ENCODE measurements at places on chromosomes 12 and 14.

GRCh38 chr12:24903329-24904088 is 45.4 kb downstream of the BCAT1 start:
- no peak for DNase-seq

- DNase-seq, result no peak
Measured at GRCh38 chr14:101234999-101235334, 326.3 kb upstream of the DIO3 start.

GRCh38 chr14:52888839-52889838 is 61.7 kb downstream of the FERMT2 start:
- no peak for DNase-seq

- no peak for DNase-seq
Measured at GRCh38 chr12:13154027-13154538, 42.4 kb upstream of the EMP1 start.

DNA sequence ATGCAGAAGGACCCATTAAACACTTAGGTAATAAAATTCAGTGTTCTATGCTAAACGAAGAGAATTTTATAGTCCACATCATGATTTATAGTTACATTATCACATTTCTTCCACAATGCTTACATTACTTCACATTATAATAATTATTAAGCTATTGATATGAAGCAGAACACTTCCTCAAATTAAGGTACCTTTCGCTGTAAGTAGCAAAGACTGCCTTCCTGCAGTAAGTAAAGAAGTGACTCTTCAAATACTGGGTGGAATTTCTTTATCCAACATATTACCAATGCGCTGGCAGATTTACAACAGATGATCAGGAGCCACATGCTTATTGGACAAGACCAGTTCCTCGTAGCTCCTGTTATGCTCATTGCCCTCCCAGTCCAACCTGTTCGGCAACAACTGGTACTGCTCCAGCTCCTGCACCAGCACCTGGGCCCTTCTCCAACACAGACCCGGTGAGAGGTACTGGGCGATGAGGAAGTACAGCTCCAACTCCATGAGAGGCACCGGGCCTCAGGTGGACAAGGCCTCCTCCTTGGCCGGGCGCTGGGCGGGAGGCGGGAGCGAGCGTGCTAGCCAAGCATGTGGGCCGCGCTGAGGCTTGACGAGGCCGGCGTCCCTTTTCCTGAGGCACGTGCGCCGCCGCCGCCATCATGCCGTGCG is 210.7 kb upstream of the ATP2B1 start:
- DNase-seq, result no peak

DNA sequence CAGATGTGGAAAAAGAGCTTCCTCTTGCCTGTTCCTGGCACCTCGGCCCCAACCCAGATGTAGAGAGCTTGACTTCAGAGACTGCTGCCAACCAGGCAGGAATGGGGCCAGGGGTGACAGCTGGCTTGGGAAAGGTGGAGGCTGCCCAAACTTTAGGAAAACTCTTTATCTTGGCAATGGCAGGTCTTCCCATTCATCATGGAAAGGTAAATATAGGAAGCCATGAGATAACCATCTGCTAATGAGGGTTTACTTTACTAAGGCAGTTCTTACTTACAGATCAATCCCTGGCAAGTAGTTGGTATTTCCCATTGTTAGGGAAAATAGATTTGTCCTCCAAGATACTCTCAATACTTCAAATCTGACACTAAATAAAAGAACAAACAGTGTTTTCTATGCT is 143.1 kb upstream of the NUDT4 start:
- DNase-seq, result no peak

- no peak for DNase-seq
Measured at GRCh38 chr12:65184176-65184857, 14.9 kb downstream of the LEMD3 start.

DNA sequence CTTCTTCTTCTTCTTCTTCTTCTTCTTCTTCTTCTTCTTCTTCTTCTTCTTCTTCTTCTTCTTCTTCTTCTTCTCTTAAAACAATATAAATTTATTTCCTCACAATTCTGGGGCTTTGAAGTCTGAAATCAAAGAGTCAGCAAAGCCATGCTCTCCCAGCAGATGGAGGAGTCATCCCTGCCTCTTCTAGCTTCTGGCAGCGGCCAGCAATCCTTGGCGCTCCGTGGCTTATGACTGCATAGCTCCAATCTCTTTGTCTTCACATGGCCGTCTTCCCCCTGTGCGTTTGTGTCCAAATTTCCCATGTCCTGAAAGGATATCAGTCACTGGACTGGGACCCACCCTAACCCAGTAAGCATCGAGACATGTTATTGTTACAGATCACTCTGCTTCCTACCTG is 22.9 kb downstream of the KCNA1 start:
- DNase-seq, result no peak

DNA sequence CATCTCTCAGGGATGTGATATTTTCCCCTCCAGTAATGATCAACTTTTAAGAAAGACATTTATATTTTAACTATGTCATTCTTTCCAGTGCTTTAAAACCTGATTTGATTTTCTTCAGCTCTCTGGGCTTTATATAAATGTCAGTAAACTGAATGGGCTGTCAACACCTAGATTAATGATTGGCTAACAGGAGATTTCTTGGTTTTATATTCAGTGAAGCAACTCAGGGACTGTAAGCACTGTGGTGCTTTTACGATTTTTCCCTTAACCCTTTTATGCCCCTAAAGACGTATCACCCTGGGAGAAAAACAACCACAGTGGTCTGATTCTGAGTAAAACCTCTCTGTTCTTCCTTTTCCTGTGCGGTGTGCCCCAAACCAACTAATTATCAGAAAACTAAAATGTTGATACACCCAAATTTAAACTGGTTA is 38.0 kb downstream of the PTGER2 start:
- DNase-seq, result peak; percentile 75

DNA sequence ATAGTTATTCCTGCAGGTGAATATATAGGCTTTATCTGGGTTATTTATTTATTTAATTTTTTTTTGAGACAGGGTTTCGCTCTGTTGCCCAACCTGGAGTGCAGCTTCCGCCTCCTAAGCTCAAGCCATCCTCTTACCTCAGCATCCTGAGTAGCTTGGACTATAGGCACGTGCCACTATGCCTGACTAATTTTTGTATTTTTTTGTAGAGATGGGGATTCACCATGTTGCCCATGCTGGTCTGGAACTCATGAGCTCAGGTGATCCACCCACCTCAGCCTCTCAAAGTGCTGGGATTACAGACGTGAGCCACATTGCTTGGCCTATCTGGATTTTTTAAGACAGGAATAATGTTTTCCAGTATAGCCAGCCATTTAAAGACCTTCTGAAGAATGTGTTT is 2.0 kb downstream of the RAN start:
- DNase-seq, result no peak

DNA sequence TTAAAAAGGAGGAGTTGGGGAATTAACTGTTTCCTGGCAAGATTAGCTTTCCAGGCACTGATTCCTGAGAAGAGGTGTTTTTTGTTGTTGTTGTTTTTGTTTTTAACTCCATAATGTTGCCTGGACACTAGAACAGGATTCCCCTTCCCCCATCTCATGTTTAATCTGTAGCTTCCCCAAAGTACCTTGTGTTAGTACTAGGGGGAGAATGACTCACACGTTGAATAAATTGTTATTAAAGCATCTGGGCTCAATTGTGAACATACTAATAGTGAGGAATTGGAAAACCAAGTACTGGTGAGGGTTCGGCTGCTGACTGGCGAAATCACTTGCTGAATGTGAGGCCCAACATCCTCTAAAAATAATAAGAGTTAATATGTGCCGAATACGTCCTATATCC is 1.3 kb upstream of the GNG2 start:
- no peak for DNase-seq

DNA sequence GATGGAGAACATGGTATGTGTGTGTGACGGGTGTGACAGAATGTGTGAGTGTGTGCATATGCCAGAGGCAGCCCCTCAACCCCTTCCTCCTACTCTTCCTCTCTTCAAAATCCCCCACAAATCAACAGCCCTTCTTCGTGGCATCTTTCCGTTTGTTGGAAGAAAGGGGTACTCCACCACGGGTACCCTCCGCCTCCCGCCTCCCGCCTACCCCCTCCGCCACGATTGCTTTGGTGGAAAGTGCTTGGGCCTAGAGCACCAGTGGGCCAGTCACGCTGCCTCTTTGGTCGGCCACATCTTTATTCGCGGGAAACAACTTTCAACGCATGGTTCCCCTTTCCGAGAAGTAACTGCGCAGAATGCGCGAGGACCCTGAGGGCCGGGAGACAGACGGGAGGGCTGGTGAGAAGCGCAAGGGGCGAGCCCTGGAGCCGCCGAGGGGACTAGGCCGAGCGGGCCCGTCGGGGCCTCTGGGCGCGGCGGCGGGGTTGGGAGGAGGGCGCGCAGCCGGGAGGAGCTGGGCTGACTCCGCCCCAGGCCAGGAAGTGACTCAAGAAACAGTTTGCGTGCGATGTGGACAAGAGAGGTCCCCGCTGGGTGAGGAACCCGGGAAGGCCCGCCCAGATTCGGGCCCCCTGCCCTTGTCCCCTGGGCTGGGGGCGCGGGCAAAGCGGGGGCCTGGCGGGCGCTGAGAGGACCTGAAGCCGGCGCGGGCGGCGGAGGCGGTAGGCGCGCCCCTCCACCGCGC is at the start of the genes CBLN3 and KHNYN:
Gene CBLN3 (minus strand): TSS at position 274 of the 748 bp plus-strand sequence. CDS start 614 bp downstream, outside the sequence.
Gene KHNYN (plus strand): TSS at position 560 of the 748 bp plus-strand sequence. CDS start 777 bp downstream, outside the sequence.
- DNase-seq, result peak; percentile 91

DNA sequence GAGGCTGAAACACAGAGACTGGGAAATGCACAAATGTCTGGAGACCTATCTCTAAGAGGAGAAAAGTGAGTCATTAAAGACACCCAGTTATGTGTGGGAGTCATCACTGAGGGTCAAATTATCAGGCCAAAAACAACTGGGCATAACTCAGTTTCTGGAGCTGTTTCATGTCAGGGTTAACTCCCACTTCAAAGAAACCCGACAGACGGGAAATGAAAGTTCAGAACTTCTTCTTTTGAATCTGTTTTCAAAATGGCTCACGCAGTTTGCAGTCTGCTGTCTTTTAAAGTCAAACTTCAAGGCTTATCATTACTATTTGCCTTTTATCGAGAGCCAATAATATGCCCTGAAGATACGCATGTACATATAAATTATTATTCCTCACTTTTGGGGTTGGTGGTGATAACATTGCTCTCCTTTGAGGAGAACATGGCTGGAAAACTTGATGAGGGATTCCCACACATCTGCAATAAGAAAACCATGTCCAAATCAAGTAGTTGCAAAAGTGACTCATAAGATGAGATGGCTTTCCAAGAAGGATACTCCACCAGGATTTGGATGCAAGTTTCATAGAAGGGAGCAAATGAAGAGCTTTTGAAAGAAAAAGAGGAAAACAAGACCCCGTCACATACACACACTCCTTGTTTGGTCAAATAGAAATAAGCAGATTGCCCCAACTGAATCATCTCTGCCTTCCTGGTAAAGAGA is 341.4 kb downstream of the ADAMTS20 start:
- DNase-seq, result no peak

DNA sequence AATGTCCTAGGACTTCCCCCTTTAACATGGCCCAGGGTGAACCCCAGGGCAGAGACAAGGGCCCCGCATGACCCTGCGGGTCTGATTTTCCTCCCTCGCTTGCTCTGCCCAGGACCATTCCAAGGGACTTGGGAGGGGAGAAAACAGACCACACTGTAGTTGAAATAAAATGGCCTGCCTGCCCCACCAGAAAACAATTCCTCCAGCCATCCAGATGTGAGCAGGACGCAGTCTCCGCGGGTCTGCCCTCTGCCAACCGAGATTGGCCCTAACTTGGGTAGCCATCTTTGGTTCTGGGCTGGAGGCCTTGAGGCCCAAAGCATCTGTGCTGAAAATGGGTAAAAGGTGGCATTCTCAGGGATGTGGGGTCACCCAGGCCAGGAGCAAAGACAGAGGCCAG is 75.5 kb downstream of the RFLNA start:
- no peak for DNase-seq

GRCh38 chr14:94614802-94615201 is 2.6 kb downstream of the SERPINA3 start:
- no peak for DNase-seq

DNA sequence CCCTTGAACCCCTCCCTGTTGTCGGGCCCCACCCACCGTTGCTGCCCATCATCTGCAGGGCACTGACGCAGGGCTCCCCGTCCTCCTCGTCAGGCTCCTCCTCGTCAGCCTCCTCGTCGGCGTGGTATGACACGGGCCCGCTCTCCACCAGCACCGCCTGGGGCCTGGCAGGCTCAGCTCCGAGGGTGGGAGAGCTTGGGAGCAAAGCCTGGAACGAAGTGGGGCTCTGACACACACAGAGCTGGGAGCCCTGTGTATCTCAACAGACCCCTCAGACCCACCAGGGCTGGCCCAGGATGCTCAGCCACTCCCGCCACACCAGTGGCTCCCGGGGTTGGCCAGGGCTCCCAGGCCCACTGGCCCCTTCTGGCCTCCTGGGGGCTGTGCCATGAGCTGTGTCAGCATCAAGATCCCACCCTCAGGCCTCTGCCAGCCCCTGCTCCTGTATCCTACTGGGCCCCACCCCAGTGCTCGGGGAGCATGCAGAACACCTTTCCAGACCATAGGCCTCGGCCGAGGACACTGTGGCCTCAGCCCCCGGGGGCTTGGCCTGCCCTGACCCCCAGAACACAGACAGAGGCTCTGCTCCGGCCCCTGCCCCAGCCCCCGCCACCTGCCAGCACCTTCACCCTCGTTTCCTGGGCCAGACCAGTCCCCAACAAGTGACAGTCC is 30.1 kb upstream of the NUDT14 start:
- DNase-seq, result no peak

GRCh38 chr12:2537868-2538541 is 256.8 kb upstream of the FKBP4 start:
- DNase-seq, result no peak

- DNase-seq, result no peak
Measured at GRCh38 chr14:54090274-54090673, 133.6 kb upstream of the BMP4 start.

DNA sequence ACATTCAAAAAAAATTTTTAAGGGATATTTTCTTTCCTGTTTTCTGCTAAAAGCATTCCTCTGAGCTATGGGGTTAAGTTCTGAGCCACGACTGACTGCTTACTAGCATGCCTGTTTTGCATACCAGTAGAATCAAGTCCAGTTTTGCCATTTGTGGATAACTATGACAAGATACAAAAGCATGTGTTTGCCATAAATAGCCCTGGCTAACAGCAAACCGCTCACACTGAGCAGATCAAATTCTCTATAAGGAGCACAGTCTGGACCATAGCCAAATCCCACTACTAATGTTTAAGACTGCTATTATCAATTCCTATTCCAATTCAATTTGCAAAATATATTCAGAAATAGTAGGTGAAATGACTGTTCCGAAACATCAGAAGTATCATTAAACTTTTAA is 3.2 kb downstream of the CFL2 start:
- DNase-seq, result no peak

- DNase-seq, result peak; percentile 31
Measured at GRCh38 chr14:21097636-21098075, 799 bp downstream of the ZNF219 start.

DNA sequence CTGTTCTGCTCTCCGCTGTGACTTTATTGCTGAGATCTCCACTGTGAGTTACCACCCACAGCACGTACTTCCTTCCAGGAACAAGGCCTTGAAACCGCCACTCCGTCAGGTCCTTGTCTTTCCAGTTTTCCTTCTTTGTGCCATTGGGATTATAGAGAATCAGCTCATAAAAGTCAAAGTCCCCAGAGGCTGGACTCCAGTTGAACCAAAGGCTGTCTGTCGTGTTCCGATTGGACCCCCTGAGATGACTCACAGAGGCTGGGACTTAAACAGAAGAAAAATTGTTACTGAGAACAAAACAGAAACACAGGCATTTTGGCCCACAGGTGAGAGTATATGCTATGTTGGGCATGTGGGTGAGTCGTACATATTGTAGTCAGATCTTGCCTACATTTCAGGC is 76.6 kb downstream of the PTPRB start:
- DNase-seq, result no peak
